ENCODE measurements at places on chromosomes 5 and 9.
A peak's percentile ranks its signal among the peaks of the same experiment; 100 is the strongest.

DNA sequence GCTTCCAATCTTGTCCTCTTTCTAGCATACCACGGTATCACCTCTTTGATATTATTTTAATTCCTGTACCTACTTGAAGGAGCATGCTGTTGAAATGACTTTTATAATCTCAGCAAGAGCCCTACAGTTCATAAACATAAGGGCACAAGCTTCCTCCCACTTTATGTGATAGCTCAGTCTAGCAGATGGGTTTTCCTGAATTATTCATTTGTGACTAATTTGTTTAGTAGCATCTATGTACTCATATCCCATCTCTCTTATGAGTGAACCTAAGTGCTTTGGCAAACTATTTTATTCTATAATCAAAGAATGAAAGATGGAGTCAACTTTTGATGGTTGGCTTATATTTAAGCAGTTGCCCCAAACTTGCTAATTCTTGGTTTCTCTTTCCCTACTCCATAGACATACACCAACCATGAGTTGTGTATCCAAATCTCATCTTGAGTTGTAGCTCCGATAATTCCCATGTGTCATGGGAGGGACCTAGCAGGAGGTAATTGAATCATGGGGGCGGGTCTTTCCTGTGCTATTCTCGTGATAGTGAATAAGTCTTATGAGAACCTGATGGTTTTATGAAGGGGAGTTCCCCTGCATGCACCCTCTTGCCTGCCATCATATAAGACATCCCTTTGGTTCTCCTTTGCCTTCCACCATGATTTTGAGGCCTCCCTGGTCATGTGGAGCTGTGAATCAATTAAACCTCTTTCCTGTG is 17.7 kb downstream of the TXNDC8 start:
- DNase-seq, result no peak

GRCh38 chr5:68272289-68272688 is 56.7 kb downstream of the PIK3R1 start:
- DNase-seq, result no peak

DNA sequence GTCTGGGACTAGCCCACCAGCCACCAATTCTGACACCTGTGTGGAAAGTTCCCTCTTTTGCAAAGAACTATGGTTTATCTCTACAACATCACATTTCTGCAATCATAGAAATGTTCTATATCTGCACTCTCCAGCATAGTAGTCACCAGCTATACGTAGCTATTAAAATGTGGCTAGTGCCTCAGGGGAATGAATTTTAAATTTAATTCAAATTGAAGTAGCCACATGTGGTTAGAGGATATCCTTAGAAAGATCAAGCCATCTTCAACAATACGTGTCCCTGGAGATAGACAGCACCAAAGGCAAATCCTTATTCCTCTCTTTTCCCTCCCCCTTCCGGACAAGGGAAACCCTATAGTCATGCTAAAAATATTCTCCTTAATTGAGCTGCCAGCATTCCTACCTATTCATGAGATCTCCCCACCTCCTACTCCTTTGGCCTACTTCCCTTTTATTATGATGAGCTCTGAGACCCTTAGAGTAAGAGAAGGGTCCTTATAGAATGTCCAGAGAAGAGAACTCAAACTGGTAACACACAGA is 11.1 kb downstream of the LCP2 start:
- no peak for DNase-seq

GRCh38 chr5:82387001-82387818 is 109.1 kb upstream of the RPS23 start:
- no peak for DNase-seq

GRCh38 chr9:4964540-4964939 is 20.5 kb upstream of the JAK2 start:
- DNase-seq, result no peak

- no peak for DNase-seq
Measured at GRCh38 chr5:55191165-55191564, 18.2 kb upstream of the CDC20B start.

- no peak for DNase-seq
Measured at GRCh38 chr5:64595031-64595855, 89.4 kb downstream of the RGS7BP start.

GRCh38 chr9:69996967-69997366 is 46.7 kb upstream of the MAMDC2 start:
- no peak for DNase-seq

- no peak for DNase-seq
Measured at GRCh38 chr5:111748304-111748763, 8.7 kb downstream of the NREP start.

DNA sequence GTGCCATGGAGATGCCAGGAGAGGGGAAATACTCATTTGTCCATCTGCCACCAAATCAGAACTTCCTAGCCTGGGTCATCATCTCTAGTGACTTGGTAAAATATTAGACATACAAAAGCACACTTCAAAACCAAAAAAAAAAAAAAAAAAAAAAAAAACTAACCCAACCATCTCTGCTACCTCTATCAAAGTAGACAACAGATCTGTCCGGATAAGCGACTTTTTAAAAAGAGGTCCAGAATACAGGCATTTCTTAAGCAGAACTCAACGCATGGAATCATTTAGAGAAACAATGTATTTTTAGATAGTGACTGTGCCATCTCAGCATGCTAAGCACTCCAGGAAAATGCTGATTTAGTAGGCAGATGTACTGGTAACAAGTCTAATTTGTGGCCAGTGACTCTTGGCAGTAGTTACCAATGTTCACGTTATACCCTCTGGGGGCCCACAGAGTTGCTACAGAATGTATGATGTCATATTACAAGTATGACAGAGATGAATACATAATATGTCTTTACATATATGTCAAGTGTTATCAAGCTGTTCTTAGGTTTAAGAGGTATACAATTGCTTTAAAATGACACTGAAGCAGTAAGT is 107.8 kb downstream of the SMIM23 start:
- no peak for DNase-seq

- DNase-seq, result no peak
Measured at GRCh38 chr9:93192721-93193387, 8.9 kb downstream of the WNK2 start.

- peak; percentile 43 for DNase-seq
Measured at GRCh38 chr5:132491368-132492364, 1.1 kb upstream of the IRF1 start.

- DNase-seq, result no peak
Measured at GRCh38 chr5:102986074-102986473, 133.9 kb downstream of the GIN1 start.

DNA sequence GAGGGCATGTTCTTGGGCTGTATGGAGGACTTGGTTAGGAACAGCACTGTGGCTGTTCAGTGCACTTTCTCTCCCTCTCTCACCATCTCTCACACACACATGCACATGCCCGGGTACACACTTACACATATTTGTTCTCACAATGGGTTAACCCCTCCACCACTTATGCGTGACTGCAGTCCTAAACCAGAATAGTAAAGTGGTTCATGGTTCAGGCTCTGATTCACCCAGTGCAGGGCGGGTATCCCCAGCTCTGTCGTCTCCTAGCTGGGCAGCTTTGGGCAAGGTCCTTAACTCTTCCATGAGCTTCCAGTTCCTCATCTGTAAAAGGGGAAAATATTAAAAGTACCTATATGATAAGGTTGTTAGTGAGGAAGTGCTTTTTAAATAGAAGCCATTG is 45.3 kb upstream of the GALNT10 start:
- DNase-seq, result no peak

DNA sequence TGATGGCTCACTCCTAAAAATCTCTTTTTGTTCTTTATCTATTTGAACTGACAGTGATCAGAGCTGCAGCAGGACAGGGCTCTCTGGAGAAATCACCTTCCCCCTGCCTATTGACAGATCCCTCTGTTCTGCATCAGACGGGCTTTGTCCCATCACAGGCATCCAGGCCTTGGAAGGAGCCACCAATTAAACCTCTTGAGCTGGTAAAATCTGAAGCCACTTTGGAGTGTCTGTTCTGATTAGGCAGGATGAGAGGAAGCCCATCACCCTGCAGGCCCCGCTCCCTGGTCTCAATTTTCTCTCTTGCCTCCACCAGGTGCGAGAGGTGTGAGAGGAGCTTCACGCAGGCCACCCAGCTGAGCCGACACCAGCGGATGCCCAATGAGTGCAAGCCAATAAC is 97.7 kb downstream of the PRDM6 start:
- no peak for DNase-seq

Data from stimulated activated CD8-positive, alpha-beta memory T cell treated with anti-CD3 and anti-CD28 coated beads, Interleukin-4, amount 100 ng/mL, for 48 hours (primary cell).